Stimulated activated memory B cell treated with anti-CD40 and anti-IgM and Interleukin-4, amounts not matched to agents 10 μg/mL and 1 μg/mL and 100 μg/mL, for 72 hours (primary cell): ENCODE measurements at places on chromosomes 2 and 18.
A peak's percentile ranks its signal among the peaks of the same experiment; 100 is the strongest.

GRCh38 chr2:31606509-31606908, 25.8 kb upstream of the SRD5A2 start:
- H3K36me3 ChIP-seq, result no peaks in the 10 kb centered on the region
- no peak overlapping the region for H3K4me3 ChIP-seq
- H3K27ac ChIP-seq, result no peak overlapping the region
- no peaks in the 10 kb centered on the region for H3K27me3 ChIP-seq
- ATAC-seq, result no peak

DNA sequence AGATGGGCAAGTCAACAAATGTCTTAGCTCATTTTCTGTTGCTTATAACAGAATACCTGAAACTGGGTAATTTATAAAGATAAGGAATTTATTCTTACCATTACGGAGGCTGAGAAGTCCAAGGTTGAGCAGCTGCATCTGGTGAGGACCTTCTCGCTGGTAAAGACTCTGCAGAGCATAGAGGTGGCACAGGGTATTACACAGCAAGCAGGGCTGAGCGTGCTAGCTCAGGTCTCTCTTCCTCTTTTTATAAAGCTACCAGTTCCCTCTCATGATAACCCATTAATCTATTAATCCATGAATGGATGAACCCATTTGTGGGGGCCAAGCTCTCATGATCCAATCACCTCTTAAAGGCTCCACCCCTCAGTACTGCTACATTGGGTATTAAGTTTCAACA, 109.1 kb downstream of the CDK15 start:
- H3K4me3 ChIP-seq, result no peak overlapping the region
- no peaks in the 10 kb centered on the region for H3K36me3 ChIP-seq
- no peaks in the 10 kb centered on the region for H3K4me1 ChIP-seq
- no peak overlapping the region for H3K27ac ChIP-seq
- ATAC-seq, result peak; percentile 78

GRCh38 chr2:9980520-9980919, 29.0 kb downstream of the GRHL1 start:
- no peak overlapping the region for H3K27ac ChIP-seq
- ATAC-seq, result no peak
- peaks cover 8% of the 10 kb centered on the region for H3K4me1 ChIP-seq
- no peak overlapping the region for H3K4me3 ChIP-seq
- H3K36me3 ChIP-seq, result no peaks in the 10 kb centered on the region

DNA sequence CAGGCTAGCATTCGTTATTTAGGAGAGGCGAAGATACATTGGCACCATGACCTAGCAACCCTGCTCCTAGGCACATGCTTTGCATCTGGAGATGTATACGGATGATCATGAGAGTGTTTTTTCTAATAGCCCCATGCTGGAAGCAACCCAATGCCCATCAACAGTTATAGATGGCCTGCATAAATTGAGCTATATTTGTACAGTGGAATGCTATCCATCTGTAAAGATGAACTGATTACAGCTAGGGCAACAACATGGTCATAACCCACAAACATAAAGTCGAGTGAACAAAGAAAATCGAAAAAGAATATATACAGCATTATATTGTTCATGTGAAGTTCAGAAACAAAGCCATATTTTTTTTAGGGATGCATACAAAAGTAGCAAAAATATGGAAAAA, 20.6 kb upstream of the CHRNA1 start:
- H3K4me3 ChIP-seq, result no peak overlapping the region
- no peaks in the 10 kb centered on the region for H3K36me3 ChIP-seq
- no peak for ATAC-seq
- peaks cover 11% of the 10 kb centered on the region for H3K4me1 ChIP-seq
- no peak overlapping the region for H3K27ac ChIP-seq
- peaks cover 8% of the 10 kb centered on the region for H3K27me3 ChIP-seq

- H3K27ac ChIP-seq, result no peak overlapping the region
- H3K27me3 ChIP-seq, result peaks cover 12% of the 10 kb centered on the region
- ATAC-seq, result no peak
- no peaks in the 10 kb centered on the region for H3K4me1 ChIP-seq
These were observed 72.9 kb upstream of the PAX8 start for GRCh38 chr2:113351375-113352355.

- no peak overlapping the region for H3K4me3 ChIP-seq
- H3K36me3 ChIP-seq, result no peaks in the 10 kb centered on the region
- peaks cover 9% of the 10 kb centered on the region for H3K27me3 ChIP-seq
- ATAC-seq, result no peak
- H3K27ac ChIP-seq, result no peak overlapping the region
- no peaks in the 10 kb centered on the region for H3K4me1 ChIP-seq
These were observed 123.9 kb upstream of the CCDC150 start for GRCh38 chr2:196515608-196516007.

DNA sequence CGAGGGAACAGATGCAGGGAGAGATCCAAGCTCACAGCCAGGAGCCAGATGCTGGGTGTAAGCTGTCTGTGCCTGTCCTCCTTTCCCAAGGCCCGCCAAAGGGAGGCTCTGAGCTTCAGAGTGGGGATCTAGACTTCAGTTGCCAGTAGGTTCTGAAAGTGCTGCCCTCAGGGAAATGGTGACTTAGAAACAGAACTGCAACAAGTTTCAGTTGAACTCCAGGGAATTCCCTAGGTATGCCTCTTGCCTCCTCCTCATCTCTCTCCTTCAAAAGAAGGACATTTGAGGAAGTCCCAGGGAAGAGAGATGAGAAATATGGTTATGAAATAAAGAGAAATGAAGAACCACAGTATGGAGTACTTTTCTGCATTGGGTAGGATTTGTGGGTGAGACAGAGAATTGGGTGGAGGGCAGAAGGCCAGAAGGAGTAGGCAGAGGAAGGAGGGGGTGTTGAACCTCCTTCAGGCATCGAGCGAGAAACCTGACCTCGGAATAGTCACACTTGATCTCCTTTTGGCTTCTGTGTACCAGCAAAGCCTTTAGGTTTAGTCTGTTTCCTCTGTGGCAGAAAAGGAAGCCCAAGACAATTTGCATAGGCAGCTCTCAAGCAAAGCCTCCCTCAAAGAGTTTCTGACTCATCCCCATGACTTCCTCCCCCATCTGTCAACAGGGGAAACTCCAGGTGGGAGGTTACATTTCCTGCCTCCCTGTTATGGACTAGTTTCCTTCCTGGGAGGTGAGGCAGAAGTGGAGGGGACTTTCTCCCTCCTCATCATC, 45.7 kb downstream of the QPCT start:
- H3K27me3 ChIP-seq, result no peaks in the 10 kb centered on the region
- no peaks in the 10 kb centered on the region for H3K4me1 ChIP-seq
- H3K27ac ChIP-seq, result no peak overlapping the region
- H3K36me3 ChIP-seq, result no peaks in the 10 kb centered on the region
- ATAC-seq, result peak; percentile 98
- peak overlapping the region; percentile 6 for H3K4me3 ChIP-seq

- H3K36me3 ChIP-seq, result no peaks in the 10 kb centered on the region
- no peaks in the 10 kb centered on the region for H3K4me1 ChIP-seq
- no peak for ATAC-seq
These were observed 4.0 kb upstream of the LYG2 start for GRCh38 chr2:99259465-99259864.

DNA sequence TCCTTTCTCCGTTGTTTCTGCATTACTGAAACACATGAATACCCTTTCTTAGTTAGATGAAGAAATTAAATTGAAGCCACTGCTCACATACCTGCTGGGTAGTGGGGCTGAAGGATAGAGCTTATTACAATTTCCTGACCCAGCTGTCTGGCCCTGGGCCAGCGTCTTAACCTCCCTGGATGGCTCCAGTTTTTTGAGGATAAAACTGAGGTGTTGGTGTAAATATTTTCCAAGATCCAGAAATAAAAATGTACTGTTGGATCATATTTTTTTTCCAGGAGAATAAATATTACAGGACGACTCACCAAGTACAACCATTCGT, 3.5 kb downstream of the RNF144A start:
- peaks cover 12% of the 10 kb centered on the region for H3K4me1 ChIP-seq
- ATAC-seq, result no peak
- H3K36me3 ChIP-seq, result no peaks in the 10 kb centered on the region
- H3K27ac ChIP-seq, result no peak overlapping the region
- no peak overlapping the region for H3K4me3 ChIP-seq

- H3K4me1 ChIP-seq, result peaks cover 8% of the 10 kb centered on the region
- H3K27ac ChIP-seq, result peak overlapping the region; percentile 53
- no peaks in the 10 kb centered on the region for H3K27me3 ChIP-seq
These were observed 62.8 kb downstream of the EMILIN2 start for GRCh38 chr18:2909431-2910140.

GRCh38 chr18:79517341-79517740, 121.6 kb downstream of the NFATC1 start:
- H3K36me3 ChIP-seq, result peaks cover 40% of the 10 kb centered on the region
- peak overlapping the region; percentile 92 for H3K27ac ChIP-seq
- peak overlapping the region; percentile 68 for H3K4me3 ChIP-seq
- no peak for ATAC-seq

GRCh38 chr2:30622452-30622851, 175.4 kb downstream of the LCLAT1 start:
- H3K4me1 ChIP-seq, result peaks cover 33% of the 10 kb centered on the region
- no peaks in the 10 kb centered on the region for H3K27me3 ChIP-seq
- H3K27ac ChIP-seq, result no peak overlapping the region
- peaks cover 43% of the 10 kb centered on the region for H3K36me3 ChIP-seq
- ATAC-seq, result no peak

GRCh38 chr2:113014067-113014466, 8.8 kb downstream of the IL36A start:
- H3K27me3 ChIP-seq, result peaks cover 77% of the 10 kb centered on the region
- H3K36me3 ChIP-seq, result peaks cover 12% of the 10 kb centered on the region
- H3K4me1 ChIP-seq, result no peaks in the 10 kb centered on the region
- no peak for ATAC-seq

GRCh38 chr2:8461341-8461740, 220.5 kb upstream of the ID2 start:
- H3K27ac ChIP-seq, result no peak overlapping the region
- no peak for ATAC-seq
- H3K4me1 ChIP-seq, result peaks cover 7% of the 10 kb centered on the region
- no peaks in the 10 kb centered on the region for H3K36me3 ChIP-seq

GRCh38 chr2:150887926-150888325, 373.7 kb downstream of the RBM43 start:
- no peaks in the 10 kb centered on the region for H3K27me3 ChIP-seq
- no peak for ATAC-seq
- no peak overlapping the region for H3K4me3 ChIP-seq
- H3K4me1 ChIP-seq, result no peaks in the 10 kb centered on the region
- H3K27ac ChIP-seq, result no peak overlapping the region
- no peaks in the 10 kb centered on the region for H3K36me3 ChIP-seq

- no peak overlapping the region for H3K4me3 ChIP-seq
- H3K4me1 ChIP-seq, result peaks cover 6% of the 10 kb centered on the region
- no peaks in the 10 kb centered on the region for H3K27me3 ChIP-seq
- ATAC-seq, result no peak
These were observed 57.1 kb downstream of the KIAA1328 start for GRCh38 chr18:36885981-36886380.
